Psoas muscle (tissue), 8 donors: ENCODE measurements at places on chromosomes 16 and 17. TPM values are rescaled to one million over a fixed set of nuclear protein-coding genes. Genes with fewer than 3 reads are reported as not detected.

DNA sequence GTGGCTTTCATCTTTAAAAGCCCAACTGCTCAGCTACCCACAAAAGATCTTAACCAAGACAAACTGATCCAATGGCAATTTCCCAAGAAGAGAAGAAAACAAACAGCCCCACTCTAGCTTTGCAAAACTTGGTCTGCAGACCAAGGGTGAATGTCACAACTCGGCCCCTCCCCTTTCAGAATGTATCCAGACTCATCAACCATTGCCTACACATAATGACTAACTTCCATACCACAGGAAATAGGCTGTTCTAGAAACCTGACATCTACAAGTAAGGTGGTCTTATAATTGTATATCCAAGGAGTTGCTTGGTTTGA lies 16.0 kb downstream of the DCUN1D3 start:
- H3K27me3 ChIP-seq: no peaks in the 10 kb centered on the region
- H3K4me1 ChIP-seq: peaks cover 22% of the 10 kb centered on the region
- H3K4me3 ChIP-seq: no peak overlapping the region
- DNase-seq: no peak

The CD300E gene
- not detected for total RNA-seq

- H3K27me3 ChIP-seq: no peaks in the 10 kb centered on the region
- H3K36me3 ChIP-seq: peaks cover 7% of the 10 kb centered on the region
- peak overlapping the region; percentile 65 for H3K4me3 ChIP-seq
- DNase-seq: no peak
- H3K27ac ChIP-seq: no peak overlapping the region
These were observed 14.9 kb downstream of the SPATA32 start for GRCh38 chr17:45246861-45247428.

The ACSM2A gene
- total RNA-seq: not detected

- peaks cover 15% of the 10 kb centered on the region for H3K4me1 ChIP-seq
- H3K36me3 ChIP-seq: no peaks in the 10 kb centered on the region
- no peak for DNase-seq
- no peak overlapping the region for H3K4me3 ChIP-seq
These were observed 25.5 kb downstream of the CDK5R1 start for GRCh38 chr17:32512328-32512727.

The KCNH4 gene
- total RNA-seq: 0.11 TPM

DNA sequence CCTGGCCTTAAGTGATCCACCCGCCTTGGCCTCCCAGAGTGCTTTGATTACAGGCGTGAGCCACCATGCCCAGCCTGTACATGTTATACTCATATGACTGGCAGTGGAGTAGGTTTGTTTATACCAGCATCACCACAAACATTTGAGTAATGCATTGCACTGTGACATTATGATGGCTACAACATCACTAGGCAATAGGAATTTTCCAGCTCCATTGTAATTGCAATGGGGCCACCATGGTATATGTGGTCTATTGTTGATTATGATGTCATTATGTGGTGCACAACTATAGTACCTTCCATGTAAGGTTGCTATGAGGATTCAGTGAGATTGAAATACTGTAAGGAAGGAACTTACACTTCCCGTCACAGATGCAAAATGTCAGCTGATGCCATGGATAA lies 168.9 kb downstream of the COPRS start:
- no peak for DNase-seq
- H3K4me1 ChIP-seq: no peaks in the 10 kb centered on the region
- H3K27ac ChIP-seq: no peak overlapping the region
- no peak overlapping the region for H3K4me3 ChIP-seq
- H3K27me3 ChIP-seq: no peaks in the 10 kb centered on the region

GRCh38 chr17:410543-411401 lies 58.2 kb upstream of the RPH3AL start:
- peaks cover 12% of the 10 kb centered on the region for H3K4me1 ChIP-seq
- H3K36me3 ChIP-seq: no peaks in the 10 kb centered on the region
- H3K27ac ChIP-seq: peak overlapping the region; percentile 71

GRCh38 chr17:14156689-14157088 lies 80.0 kb downstream of the CDRT15 start:
- DNase-seq: no peak
- no peak overlapping the region for H3K27ac ChIP-seq

The INCA1 gene
- 3.8 TPM for total RNA-seq

DNA sequence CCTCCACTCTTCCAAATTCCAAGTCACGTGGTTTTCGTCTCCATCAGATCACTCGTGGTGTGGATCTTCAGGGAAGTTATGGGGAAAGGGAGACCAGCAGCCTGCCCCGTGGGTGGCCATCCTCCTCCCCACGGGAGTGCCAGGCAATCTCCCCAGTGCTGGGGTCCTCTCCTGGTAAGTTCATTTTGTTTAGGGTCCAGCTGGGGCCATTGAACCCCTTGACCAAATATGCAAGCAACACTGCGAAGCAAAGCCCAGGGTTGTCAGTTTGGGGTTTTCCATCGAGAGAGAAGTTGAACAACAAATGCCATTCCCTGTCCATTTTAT lies 4.1 kb upstream of the LCMT1 start:
- H3K36me3 ChIP-seq: no peaks in the 10 kb centered on the region
- H3K27me3 ChIP-seq: no peaks in the 10 kb centered on the region
- peak overlapping the region; percentile 92 for H3K4me3 ChIP-seq
- no peak for DNase-seq
- H3K27ac ChIP-seq: peak overlapping the region; percentile 96

- H3K27me3 ChIP-seq: no peaks in the 10 kb centered on the region
- no peaks in the 10 kb centered on the region for H3K36me3 ChIP-seq
- no peak for DNase-seq
- H3K4me3 ChIP-seq: no peak overlapping the region
- H3K27ac ChIP-seq: no peak overlapping the region
These were observed 285.8 kb downstream of the WWOX start for GRCh38 chr16:78385086-78385805.

GRCh38 chr16:8720080-8720966 lies 45.9 kb downstream of the ABAT start:
- DNase-seq: no peak
- H3K27ac ChIP-seq: no peak overlapping the region
- H3K27me3 ChIP-seq: peaks cover 3% of the 10 kb centered on the region
- H3K4me1 ChIP-seq: no peaks in the 10 kb centered on the region
- no peaks in the 10 kb centered on the region for H3K36me3 ChIP-seq

- no peak overlapping the region for H3K27ac ChIP-seq
- peaks cover 4% of the 10 kb centered on the region for H3K27me3 ChIP-seq
- DNase-seq: no peak
- H3K4me1 ChIP-seq: no peaks in the 10 kb centered on the region
- H3K4me3 ChIP-seq: no peak overlapping the region
These were observed 160.4 kb downstream of the CMIP start for GRCh38 chr16:81604960-81605383.

DNA sequence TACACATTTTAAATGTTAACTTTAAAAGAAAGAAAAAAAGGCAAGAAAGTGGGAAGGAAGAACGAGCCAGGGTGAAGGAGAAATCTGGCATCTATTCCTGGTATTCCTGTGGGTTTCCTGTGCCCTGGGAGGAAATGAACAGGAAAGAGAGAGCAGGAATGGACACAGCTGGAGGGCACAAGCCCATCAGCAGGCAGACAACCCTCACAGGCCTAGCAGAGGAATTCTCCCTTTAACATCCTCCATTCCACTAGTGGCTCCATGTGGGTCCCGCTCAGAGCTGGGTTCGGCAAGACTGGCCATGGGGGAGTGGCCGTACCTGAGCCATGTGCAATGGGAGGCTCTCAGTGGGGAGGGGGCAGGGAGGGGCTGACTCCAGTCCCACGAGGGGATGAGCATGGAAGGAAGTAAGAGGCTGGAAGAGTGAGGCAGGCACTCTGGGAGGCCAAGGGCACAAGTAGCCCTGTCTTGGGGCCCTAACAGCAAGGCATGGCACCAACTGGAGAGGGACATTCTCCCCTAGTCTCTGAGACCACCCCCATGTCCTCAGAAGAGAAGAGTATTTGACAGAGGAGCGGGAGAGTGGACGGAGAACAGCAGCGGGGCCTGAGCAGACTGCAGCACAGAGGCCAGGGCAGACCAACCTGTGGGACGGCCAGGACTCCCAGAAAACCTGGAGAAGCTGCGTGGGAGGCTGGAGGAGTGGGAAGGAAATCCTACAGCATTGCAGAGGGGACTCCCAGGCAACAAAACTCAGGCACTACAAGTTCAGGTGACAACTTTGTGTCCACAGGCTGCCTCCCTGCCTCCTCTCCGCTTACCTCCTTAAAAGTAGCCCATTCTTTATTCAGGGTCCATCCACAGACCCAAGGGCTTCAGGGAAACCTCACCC lies 30.2 kb downstream of the TK2 start:
- no peak for DNase-seq
- H3K27ac ChIP-seq: peak overlapping the region; percentile 41
- H3K36me3 ChIP-seq: no peaks in the 10 kb centered on the region
- H3K4me1 ChIP-seq: peaks cover 49% of the 10 kb centered on the region

DNA sequence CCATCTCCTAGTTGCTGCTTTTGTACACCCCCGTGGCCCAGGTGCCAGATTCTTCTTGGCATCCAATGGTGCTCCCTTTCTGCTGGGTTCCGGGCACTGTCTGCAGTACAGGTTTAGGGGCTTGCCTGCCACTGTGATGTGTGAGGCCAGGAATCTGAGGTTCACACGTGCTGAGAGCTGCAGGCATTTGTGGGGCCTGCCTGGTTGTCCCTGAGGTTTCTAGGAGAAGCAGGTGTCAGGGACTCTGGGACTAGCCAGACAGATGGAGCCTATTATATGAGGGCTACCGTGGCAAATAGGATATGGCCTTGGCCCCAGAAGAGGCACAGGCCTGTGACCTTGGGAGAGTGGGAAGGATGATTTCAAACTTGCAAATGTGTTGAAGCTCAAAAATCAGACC lies 29.3 kb downstream of the NDEL1 start:
- H3K27ac ChIP-seq: peak overlapping the region; percentile 11
- DNase-seq: no peak
- no peaks in the 10 kb centered on the region for H3K27me3 ChIP-seq
- peaks cover 3% of the 10 kb centered on the region for H3K36me3 ChIP-seq

DNA sequence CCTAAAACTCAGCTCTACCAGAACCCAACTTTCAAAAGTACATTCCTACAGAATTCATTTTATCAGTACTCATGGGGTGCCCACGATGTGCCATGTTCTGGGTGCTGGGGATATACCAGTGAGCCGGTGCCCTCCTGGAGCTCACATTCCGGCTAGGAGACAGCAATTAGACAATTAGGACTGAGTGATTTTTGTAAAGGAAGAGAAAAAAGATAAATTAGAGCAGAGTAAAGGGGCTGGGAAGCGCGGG lies 449 bp upstream of the MRPL58 start:
- H3K27ac ChIP-seq: peak overlapping the region; percentile 85
- DNase-seq: no peak
- peak overlapping the region; percentile 84 for H3K4me3 ChIP-seq
- peaks cover 15% of the 10 kb centered on the region for H3K4me1 ChIP-seq
- peaks cover 7% of the 10 kb centered on the region for H3K36me3 ChIP-seq

DNA sequence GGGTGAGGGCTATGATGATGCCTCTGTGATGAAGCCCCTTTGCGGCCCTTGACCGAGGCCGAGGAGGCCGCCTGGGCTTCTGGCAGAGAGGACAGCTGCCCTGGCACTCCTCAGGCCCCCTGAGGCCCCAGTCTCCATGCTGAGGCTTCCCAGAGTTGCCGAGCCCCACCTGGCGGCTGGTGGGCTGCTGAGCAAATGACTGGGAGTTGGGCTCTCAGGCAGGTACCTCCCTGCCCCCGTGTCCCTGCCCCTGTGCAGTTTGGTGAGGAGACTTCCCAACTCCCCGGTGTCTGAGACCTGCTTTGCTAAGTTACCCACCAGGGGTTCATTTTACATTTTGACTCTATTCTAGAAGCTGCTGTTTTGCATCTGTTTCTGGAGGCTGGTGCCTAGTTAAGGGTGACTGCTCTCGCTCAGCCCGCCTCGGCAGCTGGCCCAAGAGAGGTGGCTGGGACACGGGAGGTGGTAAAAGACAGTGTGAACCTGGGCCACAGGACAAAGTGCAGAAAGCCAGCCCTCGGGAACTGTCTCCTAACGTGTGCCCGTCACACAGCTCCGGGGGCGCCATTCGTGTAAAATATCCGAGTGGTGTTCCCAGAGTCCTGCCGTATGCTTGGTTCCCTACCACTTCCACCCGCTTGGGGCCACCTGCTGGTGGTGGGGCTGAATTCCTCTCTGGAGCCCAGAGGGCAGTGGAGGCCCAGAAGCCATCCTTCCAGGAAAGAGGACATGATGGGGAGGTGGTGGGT lies 134.5 kb downstream of the RAB11FIP4 start:
- no peaks in the 10 kb centered on the region for H3K4me1 ChIP-seq
- H3K36me3 ChIP-seq: no peaks in the 10 kb centered on the region
- H3K27me3 ChIP-seq: no peaks in the 10 kb centered on the region
- DNase-seq: no peak
- no peak overlapping the region for H3K27ac ChIP-seq

The CALB2 gene
- 0.50 TPM for total RNA-seq

- H3K27me3 ChIP-seq: no peaks in the 10 kb centered on the region
- peaks cover 29% of the 10 kb centered on the region for H3K4me1 ChIP-seq
- peaks cover 54% of the 10 kb centered on the region for H3K36me3 ChIP-seq
- no peak overlapping the region for H3K27ac ChIP-seq
- no peak for DNase-seq
These were observed 3.4 kb downstream of the MIF4GD start for GRCh38 chr17:75267411-75268232.

The KRTAP4-6 gene
- not detected for total RNA-seq

DNA sequence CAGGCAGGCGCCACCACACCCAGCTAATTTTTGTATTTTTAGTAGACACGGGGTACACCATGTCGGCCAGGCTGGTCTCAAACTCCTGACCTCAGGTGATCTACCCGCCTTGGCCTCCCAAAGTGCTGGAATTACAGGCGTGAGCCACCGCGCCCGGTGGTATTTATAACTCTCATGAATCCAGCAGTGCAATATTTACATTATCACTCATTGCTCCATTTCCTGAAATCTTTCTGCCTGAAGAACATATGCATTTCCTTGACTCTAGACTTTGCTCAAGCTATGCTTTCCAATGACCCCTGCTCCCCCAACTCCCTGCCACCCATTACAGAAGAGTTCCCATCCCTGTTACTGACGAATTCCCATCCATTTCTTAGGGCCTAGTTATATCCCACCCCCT lies 19.7 kb upstream of the NDUFAB1 start:
- no peak overlapping the region for H3K4me3 ChIP-seq
- H3K27me3 ChIP-seq: no peaks in the 10 kb centered on the region
- peaks cover 91% of the 10 kb centered on the region for H3K36me3 ChIP-seq

- no peak for DNase-seq
- peaks cover 99% of the 10 kb centered on the region for H3K36me3 ChIP-seq
- no peak overlapping the region for H3K4me3 ChIP-seq
- no peaks in the 10 kb centered on the region for H3K4me1 ChIP-seq
- H3K27ac ChIP-seq: no peak overlapping the region
These were observed 26.3 kb upstream of the SLC38A8 start for GRCh38 chr16:84068783-84069462.

DNA sequence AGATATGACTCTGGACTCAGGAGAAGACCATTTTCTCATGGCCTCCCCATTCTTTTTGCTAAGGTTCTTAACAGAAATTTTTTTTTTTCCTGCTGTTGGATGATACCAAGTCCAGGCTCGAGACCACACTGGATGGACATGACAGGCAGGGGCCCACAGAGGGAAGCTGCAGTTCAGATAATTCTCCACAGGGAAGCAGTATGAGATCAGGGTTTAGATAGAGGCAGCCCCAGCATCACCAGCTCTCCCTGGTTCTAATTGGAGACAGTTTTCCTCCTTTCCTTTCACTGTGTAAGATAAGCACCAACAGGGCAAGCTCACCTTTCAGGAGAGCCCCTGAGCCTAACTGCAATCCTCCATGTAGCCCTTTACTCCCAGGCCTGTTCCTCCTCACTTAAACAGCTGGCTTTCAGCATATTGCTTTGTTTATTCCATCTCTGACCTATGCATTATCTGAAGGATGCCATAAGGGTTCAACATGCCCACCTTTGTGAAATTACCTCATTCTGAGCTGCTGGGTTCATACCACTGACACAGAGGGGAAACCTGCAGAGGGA lies 108.1 kb downstream of the SNX11 start:
- no peak overlapping the region for H3K4me3 ChIP-seq
- no peak overlapping the region for H3K27ac ChIP-seq
- H3K4me1 ChIP-seq: no peaks in the 10 kb centered on the region
- H3K36me3 ChIP-seq: no peaks in the 10 kb centered on the region
- H3K27me3 ChIP-seq: no peaks in the 10 kb centered on the region
- DNase-seq: no peak
